ENCODE measurements at places on chromosomes 7 and 10.

GRCh38 chr7:27068259-27068658 lies 27.5 kb downstream of the HOXA1 start:
- no peak for DNase-seq

GRCh38 chr7:64618785-64619456 lies 47.0 kb upstream of the ZNF107 start:
- no peak for DNase-seq

- DNase-seq: no peak
Measured at GRCh38 chr7:155870334-155871180, 58.3 kb upstream of the SHH start.

DNA sequence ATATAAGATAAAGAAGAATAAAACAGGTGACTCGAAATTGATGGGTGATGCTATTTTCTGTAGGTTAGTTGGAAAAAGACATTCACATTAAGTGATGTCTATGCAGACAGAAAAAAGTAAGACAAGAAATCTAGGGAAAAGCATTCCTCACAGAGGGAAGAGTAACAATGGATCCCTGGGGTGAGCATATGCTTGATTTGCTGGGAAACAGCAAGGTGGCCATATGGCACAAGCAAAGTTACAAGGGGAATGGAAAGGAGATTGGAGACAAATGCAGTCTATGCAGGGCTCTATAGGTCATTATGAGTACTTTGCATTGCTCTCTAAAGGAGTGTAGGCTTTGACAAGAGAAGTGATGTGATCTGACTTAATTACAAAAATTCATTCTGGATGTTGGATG lies 90.9 kb upstream of the ZNF804B start:
- DNase-seq: no peak

DNA sequence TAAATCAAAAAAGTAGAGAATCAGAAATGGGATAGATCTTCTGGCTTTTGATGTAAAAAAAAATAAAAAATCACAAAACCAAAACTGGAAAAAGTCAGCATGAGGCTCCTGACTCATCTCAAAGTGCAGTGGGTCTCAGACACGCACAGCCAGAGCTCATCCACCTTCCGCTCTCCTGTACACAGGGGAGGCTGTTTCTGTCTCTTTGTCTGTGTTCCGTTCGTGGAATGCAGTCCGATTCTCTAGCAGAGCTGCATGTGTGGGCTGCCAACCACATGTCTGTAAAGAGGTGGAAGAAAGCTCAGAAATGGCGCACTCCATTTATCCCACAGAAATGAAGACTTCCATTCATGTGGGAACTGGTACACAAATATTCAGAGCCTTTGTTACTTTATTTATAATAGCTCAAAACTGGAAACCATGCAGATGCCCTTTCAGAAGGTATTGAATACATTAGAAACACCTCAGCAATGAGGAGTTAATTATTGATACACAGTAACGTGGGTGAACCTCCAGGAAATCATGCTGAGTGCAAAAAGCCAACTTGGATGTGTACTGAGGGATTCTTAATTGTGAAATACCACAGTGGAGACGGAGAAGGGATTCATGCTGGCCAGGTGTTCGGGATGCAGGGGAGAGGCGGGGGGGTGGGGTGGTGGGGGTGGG lies 123.3 kb downstream of the TRRAP start:
- no peak for DNase-seq

GRCh38 chr10:88932539-88933256 lies 19.9 kb downstream of the ACTA2 start:
- DNase-seq: peak; percentile 64

DNA sequence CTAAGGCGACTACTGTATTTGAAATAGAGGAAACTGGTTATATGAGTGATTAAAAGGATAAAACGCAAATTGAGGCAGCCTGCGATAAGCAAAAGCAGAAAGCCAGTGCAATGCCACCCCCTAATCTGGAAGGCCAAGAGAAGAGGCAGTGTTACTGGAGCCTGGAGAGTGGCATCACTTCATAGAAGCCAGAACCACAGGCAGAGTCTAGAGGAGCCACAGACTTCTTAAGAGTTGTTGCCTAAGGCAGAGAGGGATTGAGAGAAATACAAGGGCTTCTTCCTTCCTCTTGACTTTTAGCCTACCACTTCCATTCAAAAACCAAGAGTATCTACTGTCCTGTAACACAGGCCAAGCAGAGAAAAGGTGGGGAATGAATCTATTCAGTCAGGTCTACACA lies 94.9 kb upstream of the SKAP2 start:
- no peak for DNase-seq

DNA sequence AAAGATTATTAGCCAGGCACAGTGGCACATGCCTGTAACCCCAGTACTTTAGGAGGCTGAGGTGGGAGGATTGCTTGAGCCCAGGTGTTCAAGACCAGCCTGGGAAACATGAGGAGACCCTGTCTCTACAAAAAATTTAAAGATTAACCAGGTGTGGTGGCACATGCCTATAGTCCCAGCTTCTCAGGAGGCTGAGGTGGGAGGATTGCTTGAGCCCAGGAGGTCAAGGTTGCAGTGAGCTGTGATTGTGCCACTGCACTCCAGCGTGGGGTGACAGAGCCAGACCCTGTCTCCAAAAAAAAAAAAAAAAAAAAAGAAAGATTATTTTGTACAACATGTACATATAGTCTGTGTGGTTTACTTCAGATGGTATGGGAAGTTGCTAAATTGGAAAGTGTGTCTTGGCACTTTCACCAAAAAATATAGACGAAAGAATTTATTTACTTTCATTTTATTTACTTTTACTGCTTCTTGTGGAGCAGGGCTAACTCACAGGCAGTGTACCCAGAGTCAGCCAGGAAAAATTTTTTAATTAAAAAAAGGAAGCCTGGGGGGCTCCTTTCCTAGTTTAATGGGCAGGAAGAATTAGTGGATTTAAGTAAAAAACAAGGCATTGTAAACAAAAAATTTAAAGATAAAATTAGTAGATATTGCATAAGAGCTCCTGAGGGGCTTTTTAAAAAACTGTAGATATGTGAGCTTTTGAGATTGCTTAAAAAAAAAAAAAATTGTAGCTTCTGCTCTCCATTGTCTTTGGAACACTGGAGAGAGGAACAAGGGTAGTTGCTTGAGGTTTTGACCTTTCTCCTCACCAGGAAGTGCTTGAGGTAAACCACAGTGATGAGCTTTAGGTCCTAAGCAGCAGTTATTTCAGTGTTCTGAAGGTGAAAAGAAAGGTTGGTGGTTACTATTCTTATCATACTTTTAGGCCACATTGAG lies 44.6 kb upstream of the VDAC2 start:
- DNase-seq: no peak

DNA sequence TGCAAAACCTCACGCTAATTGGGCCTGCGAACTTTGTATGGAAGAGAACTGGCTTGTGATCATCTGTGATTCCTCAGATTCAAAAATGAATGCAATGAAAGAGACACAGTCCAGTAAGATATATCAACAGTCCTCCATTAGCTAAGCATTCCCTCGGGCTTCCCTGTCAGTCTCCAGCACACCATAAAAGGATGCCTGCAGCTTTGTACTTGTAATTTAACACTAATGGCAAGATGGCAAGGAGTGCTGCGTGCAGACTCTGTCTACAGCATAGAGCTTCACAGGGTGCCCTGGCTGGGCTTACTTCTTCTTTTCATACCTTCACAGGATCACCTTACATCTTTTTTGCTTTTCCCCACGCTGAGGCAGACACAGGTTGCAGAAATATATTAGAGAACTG lies 200.0 kb downstream of the GFRA1 start:
- DNase-seq: no peak

DNA sequence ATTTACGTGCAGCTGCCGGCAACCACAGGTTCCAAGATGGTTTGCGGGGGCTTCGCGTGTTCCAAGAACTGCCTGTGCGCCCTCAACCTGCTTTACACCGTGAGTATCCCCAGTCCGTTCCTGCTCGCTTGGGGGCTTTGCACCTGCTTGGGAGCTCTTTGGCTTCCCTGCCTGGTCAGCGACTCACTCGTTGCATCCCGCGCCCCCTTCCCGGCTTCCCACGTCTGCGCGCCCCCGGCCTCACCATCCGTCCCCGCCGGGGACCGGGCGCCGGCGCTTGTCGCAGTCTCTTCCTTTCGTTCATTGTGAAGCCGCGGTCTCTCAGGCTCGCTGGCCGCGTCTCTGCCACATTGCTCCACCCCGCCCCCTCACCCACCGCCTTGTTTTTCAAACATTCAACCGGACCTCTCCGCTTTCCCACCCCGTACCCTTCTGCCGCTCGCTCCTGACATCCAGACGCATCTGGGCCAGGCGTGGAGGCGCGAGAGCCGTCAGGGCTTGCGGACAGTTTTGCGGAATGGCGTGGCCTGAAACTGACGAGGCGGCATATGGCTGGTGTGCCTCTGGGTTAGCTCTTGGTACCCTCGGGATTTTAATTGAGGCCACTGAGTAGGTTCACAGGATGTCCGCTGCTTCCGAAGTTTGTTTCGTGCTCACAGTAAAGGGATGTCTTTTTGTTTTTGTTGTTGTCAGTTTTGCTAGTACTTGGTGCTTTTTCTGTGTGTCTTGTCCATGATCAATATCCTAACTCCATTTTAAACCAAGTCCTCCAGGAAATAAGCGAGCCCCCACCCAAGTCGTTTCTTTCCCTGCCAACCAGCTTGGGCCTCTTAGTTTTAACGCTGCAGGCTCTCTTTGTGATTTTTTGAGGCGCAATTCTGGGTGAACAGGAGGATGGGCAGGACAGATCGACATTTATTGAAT lies 639 bp downstream of the TSPAN13 start:
- DNase-seq: no peak

Measured in CD14-positive monocyte (primary cell).